ENCODE measurements at places on chromosomes 2 and 18.

DNA sequence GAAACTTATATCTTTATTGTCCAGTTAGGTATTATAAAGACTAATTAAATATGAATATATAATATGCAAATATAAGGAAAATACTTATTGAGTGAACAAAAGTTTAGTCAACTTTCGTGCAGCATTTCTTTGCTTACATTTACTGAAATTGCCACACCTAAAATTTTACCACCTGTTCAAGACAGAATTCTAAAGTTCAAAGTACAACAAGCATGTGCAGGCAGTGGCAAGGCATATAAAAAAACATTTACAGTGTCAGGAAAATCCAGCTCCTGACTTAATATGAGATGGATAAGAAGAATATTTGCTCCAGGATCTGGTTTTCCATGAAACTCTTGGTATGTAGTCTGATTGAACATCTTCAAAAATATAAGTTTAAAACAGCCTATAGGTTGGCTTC lies 4.8 kb downstream of the ITPRID2 start:
- DNase-seq, result no peak

DNA sequence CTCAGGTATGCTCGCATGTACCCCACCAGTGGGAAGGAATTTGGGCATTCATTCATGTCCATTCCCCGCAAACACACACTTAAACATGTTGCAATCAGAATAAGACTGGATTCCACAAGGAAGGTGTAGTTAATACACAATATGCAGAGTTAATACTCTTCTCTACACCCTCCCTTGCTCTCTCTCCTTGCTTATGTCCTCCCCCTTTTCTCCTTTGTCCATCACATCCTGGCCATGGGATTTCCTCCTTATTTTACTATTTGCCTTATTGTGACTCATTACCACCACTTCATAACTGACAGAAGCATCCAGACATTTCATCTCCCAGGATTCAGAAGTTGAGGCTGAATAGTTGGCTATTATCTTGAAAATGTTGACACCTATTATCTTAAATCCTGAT lies 473.8 kb upstream of the SPHKAP start:
- DNase-seq, result no peak

- no peak for DNase-seq
Measured at GRCh38 chr2:176851200-176851888, 361.2 kb upstream of the HNRNPA3 start.

DNA sequence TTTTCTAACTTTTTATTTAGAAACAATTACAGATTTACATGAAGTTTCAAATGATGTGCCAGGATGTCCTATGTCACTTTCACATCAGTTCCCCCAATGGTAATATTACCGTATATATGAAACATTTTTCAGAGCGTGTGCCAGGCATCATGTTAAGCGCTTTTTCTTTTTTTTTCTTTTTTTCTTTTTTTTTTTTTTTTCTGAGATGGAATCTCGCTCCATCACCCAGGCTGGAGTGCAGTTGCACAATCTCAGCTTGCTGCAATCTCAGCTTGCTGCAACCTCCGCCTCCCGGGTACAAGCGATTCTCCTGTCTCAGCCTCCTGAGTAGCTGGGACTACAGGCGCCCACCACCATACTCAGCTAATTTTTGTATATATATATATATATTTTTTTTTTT lies 5.6 kb upstream of the PPP4R1 start:
- no peak for DNase-seq

GRCh38 chr18:35345460-35345921 lies 1.3 kb upstream of the ZNF24 start:
- no peak for DNase-seq

DNA sequence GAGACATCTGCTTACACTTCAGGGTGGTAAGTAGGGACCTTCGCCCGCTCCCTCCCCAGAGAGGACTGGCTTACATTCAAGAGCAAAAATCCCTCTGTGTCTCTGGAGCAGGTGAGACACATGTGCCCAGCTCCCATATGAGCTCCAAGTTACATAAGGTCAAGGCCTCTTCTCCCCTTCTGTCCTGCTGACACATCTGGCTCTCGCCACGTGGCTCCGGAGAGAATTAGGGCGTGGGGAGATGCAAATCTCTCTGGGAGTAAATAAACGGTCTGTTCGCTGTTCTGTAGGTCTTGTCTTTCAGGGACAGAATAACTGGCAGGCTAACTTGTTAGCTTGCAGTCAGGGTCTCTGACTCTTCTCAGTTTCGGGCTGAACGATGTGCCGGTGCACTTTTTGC lies 16.2 kb downstream of the MRO start:
- DNase-seq, result no peak

DNA sequence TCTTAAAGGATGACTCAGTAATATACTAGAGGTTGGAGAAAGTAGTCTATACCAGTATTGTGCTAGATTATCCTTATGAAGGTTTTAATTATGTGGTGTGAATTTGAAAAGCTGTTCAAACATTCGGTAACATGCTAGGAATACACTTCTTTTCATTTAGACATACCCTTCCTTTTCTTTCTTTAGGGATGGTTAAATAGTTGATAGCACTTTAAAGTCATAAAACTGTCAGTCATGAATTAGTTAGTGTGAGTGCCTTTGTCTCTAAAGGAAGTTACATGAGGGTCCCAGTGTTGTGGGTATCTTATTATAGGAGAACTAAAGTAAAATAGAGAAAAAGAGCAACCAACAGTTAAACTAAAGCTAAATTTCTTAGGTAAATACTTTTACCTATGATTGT lies 149.3 kb downstream of the CSRNP3 start:
- no peak for DNase-seq

GRCh38 chr2:71944183-71944550 lies 203.5 kb downstream of the CYP26B1 start:
- DNase-seq, result no peak

DNA sequence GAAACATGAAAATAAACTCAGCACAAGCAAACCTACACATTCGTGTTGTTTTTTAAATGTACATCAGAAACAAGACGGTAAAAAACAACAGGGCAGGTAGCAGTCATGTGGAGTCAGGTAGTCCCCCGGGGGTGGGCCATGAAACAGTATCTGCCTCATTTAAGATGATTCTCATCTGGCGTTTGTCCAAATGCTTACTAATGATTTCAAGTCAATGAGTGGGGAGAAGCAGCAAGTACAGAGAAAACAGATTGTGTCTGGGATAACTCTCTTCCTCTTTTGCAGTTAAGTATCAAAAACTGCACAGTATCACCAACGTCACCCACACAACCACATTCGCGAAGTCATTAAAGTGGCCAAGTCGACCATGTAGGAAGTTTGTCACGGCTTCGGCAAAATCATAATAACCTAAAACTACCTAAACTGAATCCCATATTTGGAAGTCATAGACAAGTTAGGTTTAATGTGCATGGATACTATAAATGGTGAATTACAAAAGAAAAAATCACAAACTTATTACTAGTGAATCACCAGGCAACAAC lies 1.3 kb downstream of the LAPTM4A start:
- DNase-seq, result no peak

DNA sequence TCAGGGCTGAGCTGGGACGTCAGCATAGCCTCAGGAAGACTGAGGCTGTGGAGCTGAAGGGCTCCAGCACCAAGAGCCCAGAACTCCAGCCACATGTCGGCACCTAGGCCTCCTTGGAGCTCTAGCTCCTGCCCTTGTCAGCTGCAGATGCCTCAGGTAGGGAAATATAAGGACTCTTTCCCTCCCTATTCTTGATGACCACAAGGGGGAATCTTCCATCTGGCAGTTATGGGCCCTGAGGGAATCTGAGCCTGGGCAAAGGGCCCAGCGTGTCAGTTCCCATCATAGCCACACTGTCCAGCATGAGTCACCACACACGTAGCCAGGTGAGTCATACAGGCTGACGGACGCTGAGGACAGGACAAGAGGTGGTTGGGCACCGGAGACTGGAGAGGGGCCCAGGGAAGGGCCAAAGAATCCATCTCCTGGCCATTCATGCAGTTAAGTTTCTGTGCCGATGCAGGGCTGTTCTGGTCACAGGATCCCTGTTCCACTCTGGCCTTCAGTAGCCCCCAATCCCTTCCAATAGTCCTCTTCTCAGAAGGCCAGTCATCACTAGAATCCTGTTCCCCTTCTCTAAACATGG lies 1.8 kb downstream of the MPV17 start:
- DNase-seq, result peak; percentile 95

- DNase-seq, result peak; percentile 48
Measured at GRCh38 chr2:202115479-202115971, 42.5 kb downstream of the KIAA2012 start.

DNA sequence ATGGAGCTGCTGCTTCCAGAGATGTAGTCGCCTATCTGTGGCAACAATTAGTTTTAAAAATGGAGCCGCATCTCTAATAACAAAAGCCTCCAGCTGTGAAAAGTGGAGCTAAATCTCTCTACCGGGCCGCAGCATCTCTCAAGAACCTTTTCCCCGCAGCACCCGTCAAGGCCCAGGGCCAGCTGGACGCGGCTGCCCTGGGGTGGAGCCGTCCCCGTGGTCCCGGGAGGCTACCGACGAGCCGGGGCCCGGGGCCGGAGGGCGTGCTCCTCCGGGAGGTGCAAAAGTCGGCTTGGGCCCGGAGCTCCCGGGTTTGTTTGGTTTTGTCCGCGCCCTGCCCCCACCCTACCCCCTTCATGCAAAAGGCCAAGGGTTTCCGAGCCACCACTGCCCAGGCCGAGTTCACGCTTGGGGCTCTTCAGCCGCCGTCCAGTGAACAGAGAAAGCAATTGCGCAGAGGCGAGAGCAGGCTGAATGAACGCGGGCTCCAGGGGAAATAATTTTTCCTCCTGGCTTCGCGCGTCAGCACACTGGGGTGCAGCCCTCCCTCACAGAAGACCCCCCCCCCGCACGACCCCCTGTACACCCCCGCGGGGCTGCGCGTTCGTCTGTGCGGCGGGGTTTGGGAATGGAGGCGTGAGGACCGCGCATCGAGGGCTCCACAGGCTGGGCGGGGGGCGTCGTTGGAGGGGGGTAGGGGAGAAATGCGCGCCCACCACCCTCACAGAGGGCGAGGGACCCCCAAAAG lies 557 bp upstream of the GREB1L start:
- DNase-seq, result peak; percentile 47

- DNase-seq, result no peak
Measured at GRCh38 chr2:109352056-109352897, 223.3 kb downstream of the SH3RF3 start.

DNA sequence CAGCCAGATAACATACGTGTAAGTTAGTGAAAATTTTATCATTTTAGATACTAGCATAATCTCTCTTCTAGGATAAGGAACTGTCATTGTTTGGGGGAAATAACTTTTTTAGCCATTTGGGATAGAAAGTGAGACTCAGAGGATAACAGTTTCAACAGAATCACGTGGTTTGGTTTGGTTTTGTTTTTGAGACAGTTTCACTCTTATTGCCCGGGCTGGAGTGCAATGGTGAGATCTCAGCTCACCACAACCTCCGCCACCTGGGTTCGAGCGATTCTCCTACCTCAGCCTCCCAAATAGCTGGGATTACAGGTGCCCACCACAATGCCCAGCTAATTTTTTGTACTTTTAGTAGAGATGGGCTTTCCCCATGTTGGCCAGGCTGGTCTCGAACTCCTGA lies 323.2 kb upstream of the MEIS1 start:
- DNase-seq, result no peak

- DNase-seq, result no peak
Measured at GRCh38 chr2:9373047-9373446, 50.3 kb downstream of the ITGB1BP1 start.

- DNase-seq, result no peak
Measured at GRCh38 chr2:16240402-16240801, 300.1 kb downstream of the MYCN start.

- no peak for DNase-seq
Measured at GRCh38 chr18:8366656-8367055, 242.6 kb upstream of the RAB12 start.

DNA sequence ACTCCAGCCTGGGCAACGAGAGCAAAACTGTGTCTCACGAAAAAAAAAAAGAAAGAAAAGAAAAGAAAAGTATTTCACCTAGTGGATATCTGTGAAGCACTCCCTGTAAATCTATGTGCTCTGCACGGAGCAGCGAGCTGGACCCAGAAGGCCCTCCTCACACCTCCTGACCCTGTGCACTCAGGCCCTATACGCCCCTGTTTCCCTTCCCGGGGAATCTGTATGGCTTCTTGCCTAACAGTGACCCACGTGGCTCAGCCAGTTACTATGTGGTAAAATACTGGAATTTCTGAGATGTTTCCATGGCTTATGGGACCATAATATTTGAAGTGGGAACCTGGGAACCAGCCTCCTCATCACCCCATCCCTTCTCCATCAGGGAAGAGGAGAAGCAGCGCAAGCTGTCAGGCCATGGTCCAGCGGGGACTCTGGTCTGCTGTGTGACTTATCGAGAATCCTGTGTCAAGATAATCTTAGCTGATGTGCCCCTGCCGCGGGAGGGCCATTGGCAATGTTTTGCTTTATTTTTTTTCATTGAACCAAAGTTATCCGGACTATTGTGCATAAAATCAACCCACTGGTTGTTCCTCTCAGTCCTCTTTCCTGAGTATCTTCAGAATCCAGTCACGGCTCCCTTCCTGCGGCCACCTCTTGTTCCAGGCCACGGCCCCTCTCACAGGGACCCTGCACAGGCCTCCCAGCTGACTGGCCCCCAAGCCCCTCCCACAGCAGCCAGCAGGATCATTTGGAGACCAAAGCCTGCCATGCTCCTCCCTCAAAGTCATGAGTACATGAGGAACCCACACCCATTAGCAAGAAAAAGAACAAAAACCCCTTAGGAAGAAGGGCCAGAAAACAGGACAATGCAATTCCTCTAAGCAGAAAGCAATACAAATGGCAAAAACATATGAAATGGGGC lies 30.6 kb downstream of the SDC1 start:
- no peak for DNase-seq

DNA sequence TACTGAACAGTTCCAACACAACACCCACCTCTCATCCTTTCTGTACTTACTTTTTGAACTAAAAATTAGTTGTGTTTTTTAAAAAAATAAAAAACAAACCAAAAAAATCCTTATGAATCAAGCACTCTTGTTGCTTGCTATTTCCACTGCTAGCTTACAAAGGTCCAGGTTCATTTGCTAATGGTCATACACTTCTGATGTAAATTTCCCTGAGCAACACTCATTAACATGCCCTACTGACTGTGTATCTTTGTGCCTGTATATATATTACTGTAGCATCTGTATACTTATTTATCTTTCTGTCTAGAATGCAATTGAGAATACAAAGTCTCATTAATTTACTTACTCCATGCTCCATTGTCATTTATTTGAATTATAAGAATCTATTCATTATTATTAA lies 30.3 kb upstream of the IKZF2 start:
- no peak for DNase-seq

GRCh38 chr18:36627637-36628036 lies 201.2 kb downstream of the TPGS2 start:
- no peak for DNase-seq

- DNase-seq, result peak; percentile 65
Measured at GRCh38 chr18:59783138-59783537, 85.9 kb upstream of the CCBE1 start.

DNA sequence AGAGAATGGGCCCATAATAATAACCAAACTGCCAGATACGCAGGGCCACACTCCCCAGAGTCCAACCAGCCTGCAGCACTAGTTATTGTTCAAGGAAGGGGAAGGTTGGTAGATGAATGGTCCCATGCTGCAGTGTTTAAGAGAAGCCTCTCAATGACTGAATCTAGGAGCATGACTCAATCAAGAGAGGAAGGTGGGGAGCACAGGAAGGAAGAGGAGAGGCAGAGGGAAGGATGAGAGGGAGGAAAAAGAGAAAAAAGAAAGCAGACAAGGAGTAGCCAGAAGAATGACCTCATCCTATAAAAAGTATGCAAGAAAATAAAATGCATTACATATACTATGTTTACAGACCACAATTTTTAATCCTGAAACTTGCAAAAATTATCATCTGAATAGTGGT lies 174.5 kb downstream of the TCF4 start:
- no peak for DNase-seq

GRCh38 chr18:37946324-37946723 lies 380.7 kb upstream of the CELF4 start:
- DNase-seq, result no peak

All from AG20443 (cell line).